Esophagus muscularis mucosa (tissue), 4 donors: ENCODE measurements at places on chromosomes 5 and 9. TPM values are rescaled to one million over a fixed set of nuclear protein-coding genes. Genes with fewer than 3 reads are reported as not detected.
A peak's percentile ranks its signal among the peaks of the same experiment; 100 is the strongest.

DNA sequence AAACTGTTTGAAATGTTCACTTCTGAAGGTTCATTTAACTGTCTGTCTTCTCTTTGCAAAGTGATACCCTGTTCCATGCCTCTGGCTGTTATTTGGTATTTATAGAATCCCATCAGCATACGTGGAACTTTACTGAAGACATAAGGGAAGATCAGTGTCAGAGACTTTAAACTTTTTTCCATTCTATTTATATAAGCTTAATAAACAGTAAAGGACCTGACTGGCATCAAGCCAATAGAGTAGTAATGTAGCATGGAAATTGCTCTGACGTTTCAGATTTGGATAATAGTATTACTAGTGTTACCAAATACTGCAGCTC is 94.9 kb upstream of the MINAR2 start:
- H3K4me1 ChIP-seq, result peaks cover 13% of the 10 kb centered on the region
- no peak for DNase-seq
- no peak overlapping the region for H3K4me3 ChIP-seq

BTNL3 gene
- total RNA-seq, result 0.13 TPM

SLC6A7 gene
- total RNA-seq, result not detected

DNA sequence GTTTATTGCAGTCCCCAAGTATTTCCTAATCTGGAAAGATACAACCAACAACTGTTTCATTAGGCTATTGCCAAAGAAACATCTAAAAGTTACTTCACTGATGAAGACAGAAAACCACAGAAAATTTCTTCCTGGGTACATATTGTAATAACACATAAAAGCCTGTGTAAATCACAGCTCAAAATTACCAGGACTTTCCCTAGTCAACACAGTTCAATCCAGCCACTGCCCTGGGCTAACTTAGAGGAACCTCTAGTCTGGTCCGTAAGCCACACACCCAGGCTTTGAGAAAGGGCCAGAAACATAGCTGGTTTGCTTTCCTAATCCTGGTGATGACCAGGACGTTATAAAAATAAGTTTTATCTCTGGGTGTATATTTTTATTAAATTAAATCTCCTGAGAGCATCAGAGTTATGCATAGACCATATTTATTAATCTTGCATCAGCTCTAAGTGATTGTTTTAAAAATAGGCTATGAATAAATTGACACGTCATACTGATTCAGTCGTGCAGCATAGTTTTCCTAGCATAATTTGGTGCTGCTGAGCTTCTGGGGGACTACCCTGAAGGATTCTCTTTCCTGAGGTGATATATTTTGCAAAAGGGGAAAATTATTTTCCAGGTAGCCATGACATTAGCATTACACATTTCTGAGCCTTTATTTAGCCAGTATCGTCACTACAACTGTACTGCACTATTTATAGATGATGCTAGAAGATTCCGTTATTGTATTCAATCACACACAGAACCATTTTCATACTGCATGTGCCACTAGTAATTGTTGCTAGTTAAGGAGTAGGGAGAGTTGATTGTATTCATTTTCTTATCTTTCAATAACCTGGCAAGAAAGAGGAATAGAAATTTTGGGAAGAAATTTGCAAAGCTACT is 12.6 kb upstream of the MUSK start:
- no peak for DNase-seq
- peak overlapping the region; percentile 30 for H3K27ac ChIP-seq
- H3K36me3 ChIP-seq, result no peaks in the 10 kb centered on the region
- peak overlapping the region; percentile 6 for H3K4me3 ChIP-seq
- no peaks in the 10 kb centered on the region for H3K27me3 ChIP-seq

DNA sequence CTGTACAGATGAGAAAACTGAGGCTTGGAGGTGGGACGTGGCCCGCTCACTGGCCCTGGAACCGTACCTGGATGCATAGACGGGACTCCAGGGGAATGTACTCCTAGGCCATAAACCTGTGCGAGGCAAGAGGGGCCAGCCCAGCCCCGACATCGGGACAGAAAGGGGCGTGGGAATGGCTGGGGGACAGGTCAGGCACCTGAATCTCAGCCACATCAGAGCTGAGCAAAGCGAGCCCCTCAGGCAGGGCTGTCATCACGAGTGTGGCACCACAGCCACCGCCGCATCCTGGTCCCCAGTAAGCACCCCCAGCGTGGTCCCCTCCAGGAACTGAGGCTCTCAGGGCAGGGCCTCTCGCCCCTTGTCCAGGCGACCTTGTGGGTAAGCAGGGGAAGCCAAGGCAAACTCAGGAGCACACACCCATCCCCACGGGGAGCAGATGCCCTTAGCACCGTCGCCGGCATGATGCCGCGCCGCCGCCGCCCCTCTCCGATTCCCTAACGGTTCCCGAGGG is 16.5 kb downstream of the NACC2 start:
- no peak overlapping the region for H3K4me3 ChIP-seq
- no peak for DNase-seq
- H3K27me3 ChIP-seq, result no peaks in the 10 kb centered on the region
- peaks cover 5% of the 10 kb centered on the region for H3K36me3 ChIP-seq
- H3K27ac ChIP-seq, result peak overlapping the region; percentile 81
- peaks cover 95% of the 10 kb centered on the region for H3K4me1 ChIP-seq

GRCh38 chr9:123312306-123312877 is 43.6 kb upstream of the CRB2 start:
- H3K27ac ChIP-seq, result no peak overlapping the region
- H3K4me3 ChIP-seq, result no peak overlapping the region
- DNase-seq, result no peak
- no peaks in the 10 kb centered on the region for H3K36me3 ChIP-seq
- no peaks in the 10 kb centered on the region for H3K27me3 ChIP-seq

CARTPT gene
- 24.7 TPM for total RNA-seq

GAPT gene
- 1.2 TPM for total RNA-seq

TNFSF8 gene
- 0.46 TPM for total RNA-seq

- no peaks in the 10 kb centered on the region for H3K27me3 ChIP-seq
- peak overlapping the region; percentile 55 for H3K4me3 ChIP-seq
- H3K36me3 ChIP-seq, result no peaks in the 10 kb centered on the region
- DNase-seq, result no peak
- H3K4me1 ChIP-seq, result peaks cover 58% of the 10 kb centered on the region
Observed at GRCh38 chr9:129336130-129336528, 158.1 kb upstream of the IER5L start.

DNA sequence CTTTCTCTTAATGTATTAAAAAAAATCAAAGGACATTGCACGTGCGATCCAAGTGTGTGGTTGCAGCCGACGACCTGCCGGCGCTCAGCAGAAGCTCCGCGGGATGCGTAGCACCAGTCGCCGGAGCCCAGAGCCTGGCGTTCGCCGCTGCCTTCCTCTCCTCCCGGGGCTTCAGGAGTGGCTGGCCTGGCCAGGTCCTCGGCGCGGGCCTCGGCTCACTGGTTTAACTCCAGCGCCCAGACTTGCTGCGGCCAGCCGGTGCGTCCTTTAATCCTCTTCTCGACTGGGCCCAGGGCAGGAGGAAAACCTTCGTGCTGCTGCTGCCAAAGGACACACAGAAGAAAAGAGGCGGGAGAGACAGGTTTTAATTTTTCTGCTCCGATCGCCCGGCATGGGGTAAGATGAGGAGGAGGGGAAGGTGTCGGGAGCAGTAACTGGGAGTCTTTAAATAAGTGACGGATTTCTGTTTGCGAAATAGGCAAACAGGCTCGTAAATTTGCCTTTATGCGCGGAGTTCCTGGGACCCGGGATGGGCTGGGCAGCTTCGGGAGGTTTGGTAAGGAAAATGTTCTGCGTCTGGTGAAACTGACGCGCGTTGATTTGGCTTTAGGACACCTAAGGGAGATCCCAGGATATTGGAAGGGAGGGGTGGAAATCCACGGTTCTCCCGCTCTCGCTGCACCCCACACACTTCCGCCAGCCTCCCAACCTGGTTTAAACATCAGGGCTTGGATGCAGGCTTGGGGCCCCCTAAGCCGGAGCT is 2.3 kb downstream of the HAND1 start:
- DNase-seq, result no peak
- H3K27me3 ChIP-seq, result peaks cover 28% of the 10 kb centered on the region
- H3K36me3 ChIP-seq, result no peaks in the 10 kb centered on the region
- no peak overlapping the region for H3K4me3 ChIP-seq
- no peak overlapping the region for H3K27ac ChIP-seq

- no peaks in the 10 kb centered on the region for H3K36me3 ChIP-seq
- H3K27me3 ChIP-seq, result no peaks in the 10 kb centered on the region
- no peak for DNase-seq
- no peak overlapping the region for H3K27ac ChIP-seq
- H3K4me1 ChIP-seq, result no peaks in the 10 kb centered on the region
Observed at GRCh38 chr5:54988817-54989216, 3.4 kb upstream of the ESM1 start.

DNA sequence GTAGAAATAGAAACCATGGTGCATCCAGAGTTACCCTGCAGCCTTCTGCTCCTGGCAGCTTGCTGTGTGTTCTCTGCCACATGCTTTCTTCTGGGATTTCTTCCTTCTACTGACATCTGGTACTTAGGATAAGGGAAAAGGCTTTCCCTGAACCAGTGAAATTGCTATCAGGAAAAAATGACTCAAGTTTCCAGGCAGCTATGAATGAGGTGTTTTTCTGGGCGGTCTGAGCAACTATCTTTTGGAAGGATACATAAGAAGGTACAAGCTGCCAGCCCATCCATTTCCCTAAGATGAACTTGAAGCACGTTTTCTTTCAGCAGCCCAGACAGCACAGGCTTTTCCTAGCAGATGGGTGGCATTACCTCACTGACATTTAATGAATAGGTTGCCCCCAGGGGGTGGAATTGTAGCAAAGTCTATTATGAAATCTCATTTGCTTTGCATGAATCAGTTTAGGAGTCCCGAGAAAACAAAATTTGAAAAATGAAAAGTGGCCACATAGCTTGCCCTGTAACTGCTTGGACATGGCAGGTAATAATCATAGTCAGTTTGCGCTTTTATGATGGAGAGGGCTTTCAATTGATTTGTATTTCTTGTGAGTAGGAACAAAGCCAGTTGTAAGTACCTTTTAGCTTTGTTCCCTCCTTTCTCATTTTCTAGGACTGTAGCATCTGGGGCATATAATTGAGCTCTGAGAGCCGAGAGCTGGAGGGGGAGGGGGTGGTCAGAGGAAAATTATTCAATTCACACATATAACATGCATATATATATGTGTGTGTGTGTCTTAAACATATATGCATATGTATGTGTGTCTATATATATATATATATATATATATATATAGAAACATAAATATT is 108.5 kb downstream of the C9orf152 start:
- peaks cover 59% of the 10 kb centered on the region for H3K4me1 ChIP-seq
- H3K27ac ChIP-seq, result peak overlapping the region; percentile 1
- H3K4me3 ChIP-seq, result no peak overlapping the region
- no peaks in the 10 kb centered on the region for H3K36me3 ChIP-seq
- no peak for DNase-seq

FBXO38 gene
- total RNA-seq, result 29.5 TPM

GRCh38 chr9:134307674-134308638 is 18.3 kb upstream of the RXRA start:
- H3K36me3 ChIP-seq, result no peaks in the 10 kb centered on the region
- no peak overlapping the region for H3K4me3 ChIP-seq
- no peak overlapping the region for H3K27ac ChIP-seq
- H3K4me1 ChIP-seq, result no peaks in the 10 kb centered on the region
- DNase-seq, result no peak

- no peaks in the 10 kb centered on the region for H3K27me3 ChIP-seq
- H3K27ac ChIP-seq, result no peak overlapping the region
- no peaks in the 10 kb centered on the region for H3K4me1 ChIP-seq
- no peaks in the 10 kb centered on the region for H3K36me3 ChIP-seq
Observed at GRCh38 chr5:154734370-154735248, 20.6 kb upstream of the LARP1 start.

GRCh38 chr5:128262911-128263310 is 179.3 kb downstream of the SLC12A2 start:
- no peaks in the 10 kb centered on the region for H3K36me3 ChIP-seq
- H3K4me3 ChIP-seq, result no peak overlapping the region
- peaks cover 24% of the 10 kb centered on the region for H3K4me1 ChIP-seq
- no peak overlapping the region for H3K27ac ChIP-seq

DNA sequence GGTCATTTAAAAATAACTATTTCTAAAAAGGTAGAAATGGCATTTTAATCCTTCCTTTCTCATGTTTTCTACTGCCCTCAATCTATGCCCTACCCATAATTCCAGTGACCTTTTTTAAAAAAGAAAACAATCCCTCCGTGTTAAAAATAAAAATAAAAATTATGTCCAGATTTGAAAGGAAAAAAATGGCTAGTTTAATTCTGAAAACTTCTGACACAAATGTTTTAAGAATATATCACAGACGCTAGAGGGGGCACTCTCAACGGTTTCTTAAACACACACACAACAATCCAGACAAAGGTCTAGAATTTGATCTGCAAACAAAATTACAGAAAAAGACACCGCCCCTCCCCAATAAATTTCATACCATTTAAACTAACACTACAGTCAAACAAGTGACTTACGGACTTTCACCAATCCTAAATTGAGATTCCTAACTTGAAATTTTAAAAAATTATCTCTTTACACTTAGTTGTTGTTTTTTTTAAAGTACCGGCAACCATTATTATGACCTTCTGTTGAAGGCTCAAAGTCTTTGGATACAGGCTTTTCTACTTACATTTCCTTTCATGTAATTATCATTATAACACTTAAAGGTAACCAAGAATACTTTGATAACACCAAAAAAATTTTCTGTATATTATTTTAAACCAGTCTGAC is 38.2 kb downstream of the CLINT1 start:
- H3K4me3 ChIP-seq, result no peak overlapping the region
- H3K36me3 ChIP-seq, result no peaks in the 10 kb centered on the region
- H3K27ac ChIP-seq, result peak overlapping the region; percentile 49
- no peaks in the 10 kb centered on the region for H3K27me3 ChIP-seq
- DNase-seq, result no peak

GRCh38 chr9:109286981-109287380 is 33.9 kb downstream of the EPB41L4B start:
- H3K4me3 ChIP-seq, result no peak overlapping the region
- H3K36me3 ChIP-seq, result no peaks in the 10 kb centered on the region
- H3K27me3 ChIP-seq, result no peaks in the 10 kb centered on the region

DNA sequence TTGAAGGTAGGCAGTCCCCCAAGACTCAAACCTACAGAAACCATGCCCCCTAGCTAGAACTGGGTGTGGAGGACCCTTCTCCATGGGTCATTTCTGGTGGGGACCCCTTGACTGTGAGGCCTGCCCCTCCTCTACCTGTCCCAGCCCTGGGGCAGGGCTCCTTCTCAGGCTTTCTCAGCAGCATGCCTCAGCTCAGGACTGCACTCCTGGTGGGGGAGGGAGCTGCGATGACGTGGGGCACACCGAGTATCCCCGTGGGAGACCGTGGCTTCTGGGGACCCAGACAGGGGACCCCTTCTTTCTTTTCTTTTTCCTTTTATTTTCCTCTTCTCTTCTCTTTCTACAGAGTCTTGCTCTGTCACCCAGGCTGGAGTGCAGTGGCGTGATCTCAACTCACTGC is 27.0 kb upstream of the PITX1 start:
- no peaks in the 10 kb centered on the region for H3K4me1 ChIP-seq
- H3K27me3 ChIP-seq, result no peaks in the 10 kb centered on the region
- no peak for DNase-seq
- H3K27ac ChIP-seq, result no peak overlapping the region

- H3K27me3 ChIP-seq, result no peaks in the 10 kb centered on the region
- H3K27ac ChIP-seq, result no peak overlapping the region
- DNase-seq, result no peak
- peaks cover 8% of the 10 kb centered on the region for H3K4me1 ChIP-seq
- no peak overlapping the region for H3K4me3 ChIP-seq
- H3K36me3 ChIP-seq, result peaks cover 52% of the 10 kb centered on the region
Observed at GRCh38 chr9:33040792-33041431, 15.8 kb downstream of the DNAJA1 start.

GRCh38 chr5:142856269-142856782 is 86.1 kb downstream of the ARHGAP26 start:
- H3K4me3 ChIP-seq, result no peak overlapping the region
- no peak overlapping the region for H3K27ac ChIP-seq
- no peaks in the 10 kb centered on the region for H3K36me3 ChIP-seq
- peaks cover 67% of the 10 kb centered on the region for H3K4me1 ChIP-seq
